Effector CD4-positive, alpha-beta T cell (primary cell): ENCODE measurements at places on chromosomes 3 and 15.

GRCh38 chr3:193347521-193348501 lies 30.7 kb downstream of the ATP13A5 start:
- DNase-seq = no peak

- DNase-seq = peak; percentile 12
Measured at GRCh38 chr15:89971592-89971997, 29.5 kb upstream of the ZNF710 start.

DNA sequence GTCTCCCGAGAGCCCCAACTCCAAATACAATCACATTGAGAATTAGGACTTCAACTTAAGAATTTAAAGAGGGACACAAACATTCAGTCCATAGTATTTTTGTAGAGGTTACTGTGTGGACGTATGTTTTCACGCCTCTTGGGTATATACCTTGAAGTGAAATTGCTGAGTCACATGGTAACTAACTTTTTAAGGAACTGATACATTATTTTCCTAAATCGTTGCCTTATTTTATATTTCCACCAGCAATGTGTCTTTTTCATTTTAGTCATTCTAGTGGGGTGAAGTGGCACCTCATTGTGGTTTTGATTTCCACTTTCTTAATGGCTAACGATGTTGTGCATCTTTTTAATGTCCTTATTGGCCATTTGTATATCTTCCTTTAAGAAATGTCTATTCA lies 11.8 kb downstream of the PARP15 start:
- DNase-seq = no peak

DNA sequence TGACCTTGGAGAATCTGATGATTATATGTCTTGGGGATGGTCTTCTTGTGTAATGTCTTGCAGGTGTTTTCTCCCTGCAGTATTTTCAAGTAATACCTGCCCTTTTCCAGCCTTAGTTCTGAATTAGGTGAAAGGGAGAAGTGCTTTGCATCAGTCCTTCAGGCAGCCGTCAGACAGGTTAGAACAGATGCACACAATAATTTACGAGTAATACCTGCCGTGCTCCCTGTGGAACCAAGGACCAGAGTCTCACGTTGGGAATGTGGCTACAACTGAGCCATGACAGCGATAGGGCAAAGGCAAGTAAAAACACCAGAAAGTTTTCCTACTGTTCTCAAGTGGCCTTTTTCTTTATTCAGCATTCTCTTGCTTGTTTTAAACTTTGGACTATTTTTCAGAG lies 69.1 kb downstream of the CHCHD6 start:
- DNase-seq = no peak

DNA sequence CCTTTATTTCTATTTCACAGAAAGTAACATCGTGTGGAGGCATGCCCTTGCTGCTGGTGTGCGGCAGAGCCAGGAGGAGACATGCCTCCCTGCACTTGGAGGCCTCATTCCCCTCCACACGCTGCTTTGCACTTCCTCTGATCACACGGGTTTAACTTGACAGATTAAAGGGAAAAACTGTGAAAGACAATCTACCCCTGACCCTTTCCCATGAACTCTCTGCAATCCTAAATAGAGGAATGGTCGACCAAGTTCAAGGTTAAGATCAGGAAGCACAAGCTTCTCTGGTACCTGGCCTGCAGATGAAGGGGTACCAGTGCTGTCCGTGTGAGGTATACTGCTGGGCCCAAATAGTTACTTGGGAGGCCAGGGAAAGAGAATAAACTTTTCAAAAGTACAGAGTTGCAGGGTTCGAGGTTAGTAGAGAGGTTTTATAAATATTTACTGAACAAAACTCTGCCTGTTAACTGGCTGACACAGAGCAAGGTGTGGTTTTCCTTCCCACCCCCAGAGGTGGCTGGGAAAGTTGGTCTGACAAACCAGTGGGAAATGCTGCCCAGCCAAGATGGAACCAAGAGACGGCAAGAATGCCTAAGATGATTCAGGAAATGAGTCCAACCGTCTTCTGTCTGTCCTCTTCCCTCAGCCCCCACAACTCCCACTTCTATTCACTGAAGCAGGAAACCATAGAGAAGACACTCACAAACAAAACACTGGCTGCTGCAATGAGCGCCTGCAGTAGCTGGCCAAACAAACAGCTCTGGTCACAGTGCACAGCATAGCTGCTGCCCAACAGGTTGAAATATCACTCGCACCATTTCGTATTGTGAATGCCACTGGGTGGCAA lies 79.6 kb downstream of the IGF2BP2 start:
- DNase-seq = no peak
